ENCODE measurements at places on chromosomes 3 and 15.

DNA sequence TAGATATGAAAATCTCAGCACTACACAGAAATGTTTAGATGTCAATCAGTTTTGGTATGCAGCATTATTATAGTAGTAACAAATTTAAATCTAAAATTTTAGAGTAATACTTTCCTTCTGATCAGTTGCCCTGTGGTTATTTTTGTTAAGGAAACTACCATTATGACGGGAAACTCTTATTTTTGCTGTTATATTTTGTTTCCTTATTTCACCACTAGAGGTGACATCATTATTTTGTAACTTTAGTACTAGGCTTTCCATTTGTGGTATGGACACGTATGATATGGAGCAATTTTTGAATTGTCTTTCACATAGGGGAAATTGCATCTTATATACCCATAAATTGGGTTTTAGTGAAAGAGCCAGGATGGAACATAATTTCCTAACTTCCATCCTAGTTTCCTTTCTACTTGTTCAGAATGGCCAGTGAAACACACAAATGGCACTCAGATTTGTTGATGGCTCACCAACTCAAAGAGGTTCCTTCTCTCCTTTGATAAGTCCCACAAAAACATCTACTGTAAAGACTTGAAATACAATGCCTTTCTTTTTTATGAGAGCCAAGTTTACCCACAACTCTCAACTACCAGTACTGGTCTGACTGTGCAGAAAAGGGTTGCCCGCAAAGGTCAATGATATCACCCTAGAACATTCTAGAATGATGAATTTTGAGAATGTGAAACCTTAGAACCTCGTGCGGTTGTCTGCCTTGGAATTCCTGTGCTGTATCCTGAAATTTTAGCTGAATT lies 19.4 kb upstream of the PPP4R2 start:
- DNase-seq, result no peak

DNA sequence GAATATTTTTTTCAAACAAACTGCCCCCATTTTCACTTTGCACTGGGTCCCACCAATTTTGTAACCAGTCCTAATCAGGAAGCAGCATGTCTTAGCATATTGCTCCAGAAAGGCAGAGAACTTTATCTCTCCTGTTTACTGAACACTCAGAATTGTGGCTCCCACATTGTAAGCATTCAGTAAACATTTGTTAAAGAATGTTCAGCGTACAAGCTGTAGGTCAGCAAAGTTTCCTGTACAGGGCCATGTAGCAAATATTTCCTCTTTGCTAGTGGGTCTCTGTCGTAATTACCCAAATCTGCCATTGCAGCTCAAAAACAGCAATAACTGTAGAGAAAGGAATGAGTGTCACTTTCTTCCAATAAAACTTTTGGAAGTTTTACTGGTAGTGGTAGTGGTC lies 393.3 kb downstream of the GRM7 start:
- no peak for DNase-seq

- no peak for DNase-seq
Observed at GRCh38 chr3:53073553-53074365, 27.9 kb upstream of the SFMBT1 start.

GRCh38 chr3:53027254-53027844 lies 18.5 kb downstream of the SFMBT1 start:
- DNase-seq, result no peak

GRCh38 chr15:24878153-24878552 lies 76.6 kb upstream of the SNRPN start:
- no peak for DNase-seq

GRCh38 chr3:112793326-112794081 lies 53.2 kb downstream of the CD200R1L start:
- no peak for DNase-seq

DNA sequence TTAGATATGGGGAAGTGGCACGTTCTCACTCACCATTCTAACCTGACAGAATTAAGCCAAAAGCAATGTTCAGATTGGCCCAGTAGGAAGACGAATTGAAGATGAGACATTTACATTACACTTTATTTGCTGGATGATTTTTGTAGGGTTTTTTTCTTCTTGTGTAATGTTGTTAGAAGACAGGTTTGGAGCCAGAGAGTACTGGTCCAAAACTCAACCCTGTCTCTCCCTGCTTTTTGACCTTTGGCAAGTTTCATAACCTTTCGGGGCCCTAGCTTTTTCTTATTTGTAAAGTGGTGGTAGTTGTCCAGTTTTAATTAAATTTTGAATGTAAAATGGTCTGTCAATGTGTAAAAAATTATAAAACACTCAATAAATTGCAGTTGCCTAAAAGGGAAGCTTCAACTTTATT lies 29.5 kb downstream of the PDE8A start:
- DNase-seq, result no peak

GRCh38 chr3:55160241-55160983 lies 232.6 kb upstream of the LRTM1 start:
- no peak for DNase-seq

DNA sequence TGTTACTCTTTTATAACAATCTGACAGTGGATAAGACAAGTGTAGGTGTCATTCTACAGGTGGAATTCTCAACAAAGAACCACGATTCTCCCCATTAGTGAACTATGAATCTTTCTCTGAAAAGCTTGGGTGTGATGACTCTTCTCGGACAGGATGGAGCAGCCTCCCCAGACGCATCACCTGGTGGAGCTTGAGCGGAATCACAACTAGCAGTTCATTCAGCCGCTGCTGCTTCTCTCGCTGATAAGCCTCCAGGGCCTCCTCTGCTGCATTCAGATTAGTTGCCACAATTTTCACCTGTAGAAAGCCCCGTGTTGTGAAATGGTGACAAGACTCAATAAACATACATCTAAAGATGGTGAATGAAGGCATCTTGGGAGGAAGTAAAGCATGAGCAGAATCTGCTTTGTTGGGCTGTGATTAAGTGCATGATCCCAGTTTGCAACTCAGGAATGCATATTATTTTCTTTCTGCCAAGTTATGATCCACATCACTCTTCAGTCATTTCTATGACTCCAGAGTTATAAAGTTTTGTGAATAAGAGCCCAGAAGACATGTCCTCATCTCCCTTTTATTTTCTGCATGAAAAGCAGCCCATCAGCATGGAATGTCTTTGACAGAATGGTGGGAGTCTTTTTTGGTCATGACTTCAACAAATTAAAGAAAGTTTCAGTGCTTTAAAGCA lies 93.6 kb downstream of the BOC start:
- no peak for DNase-seq

DNA sequence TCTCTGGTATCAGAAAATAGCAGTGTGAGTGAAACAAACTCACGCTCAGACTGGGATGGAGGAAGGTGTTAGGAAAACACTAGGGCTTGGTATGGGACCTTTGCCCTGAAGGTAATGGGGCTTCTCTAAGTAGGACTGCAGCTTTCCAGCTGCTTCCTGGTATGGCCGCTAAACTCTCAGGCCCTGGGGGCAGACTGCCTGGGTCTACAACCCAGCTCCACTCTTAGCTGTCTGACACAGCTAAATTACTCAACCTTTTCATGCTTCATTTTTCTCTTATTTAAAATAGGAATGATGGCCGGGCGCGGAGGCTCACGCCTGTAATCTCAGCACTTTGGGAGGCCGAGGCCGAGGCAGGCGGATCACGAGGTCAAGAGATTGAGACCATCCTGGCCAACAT lies 5.2 kb upstream of the YEATS2 start:
- no peak for DNase-seq

DNA sequence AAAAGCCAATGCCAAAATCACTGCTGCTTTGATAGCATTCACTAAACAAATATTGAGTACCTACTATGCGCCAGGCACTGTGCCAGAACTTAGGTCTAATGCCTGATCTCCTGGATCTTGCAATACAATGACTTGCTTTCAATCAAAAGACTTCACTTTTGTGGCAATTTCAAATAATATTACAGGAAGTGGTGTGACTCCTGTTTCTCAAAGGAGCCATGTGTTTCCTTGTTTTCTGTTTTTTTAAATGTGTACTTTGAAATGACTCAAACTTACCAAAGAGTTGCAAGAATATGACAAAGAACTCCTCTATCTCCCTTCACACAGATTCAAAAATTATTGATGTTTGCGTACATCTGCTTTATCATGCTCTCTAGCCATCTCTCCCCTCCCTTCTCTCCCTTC lies 18.3 kb downstream of the OSBPL10 start:
- no peak for DNase-seq

GRCh38 chr15:36356978-36357601 lies 222.3 kb upstream of the CDIN1 start:
- no peak for DNase-seq

DNA sequence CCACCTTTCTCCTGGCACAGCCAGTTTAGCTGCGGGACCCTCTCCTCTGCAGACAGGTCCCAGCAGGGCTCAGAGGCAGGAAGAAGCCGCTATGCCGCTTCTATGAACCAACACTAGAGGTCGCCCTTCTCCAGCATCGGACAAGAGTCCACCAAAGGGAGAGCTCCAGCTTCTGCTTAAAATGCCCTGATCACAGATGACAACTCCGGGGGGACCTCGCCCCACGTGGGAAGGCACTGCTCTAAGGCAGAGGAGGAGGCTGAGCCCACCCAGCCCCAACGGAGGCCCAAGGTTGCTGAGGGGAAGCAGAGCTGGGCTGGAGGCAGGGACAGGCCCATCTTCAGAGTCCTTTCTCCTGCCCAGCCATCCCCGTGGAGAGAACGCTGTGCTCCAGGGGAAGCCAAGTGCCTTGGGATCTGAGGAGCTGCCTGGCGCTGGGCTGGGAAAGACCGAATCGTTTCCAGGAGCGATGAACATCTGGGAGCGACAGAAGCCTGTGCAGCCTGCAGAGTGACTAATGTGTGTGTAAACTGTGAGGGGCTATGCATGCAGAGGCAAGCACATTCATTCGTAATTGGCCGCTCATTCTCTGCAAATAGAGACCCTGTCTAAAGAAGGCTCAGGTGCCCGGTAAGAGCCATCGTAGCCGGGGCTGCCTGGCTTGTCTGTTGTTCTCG lies 43.5 kb upstream of the BDH1 start:
- no peak for DNase-seq

DNA sequence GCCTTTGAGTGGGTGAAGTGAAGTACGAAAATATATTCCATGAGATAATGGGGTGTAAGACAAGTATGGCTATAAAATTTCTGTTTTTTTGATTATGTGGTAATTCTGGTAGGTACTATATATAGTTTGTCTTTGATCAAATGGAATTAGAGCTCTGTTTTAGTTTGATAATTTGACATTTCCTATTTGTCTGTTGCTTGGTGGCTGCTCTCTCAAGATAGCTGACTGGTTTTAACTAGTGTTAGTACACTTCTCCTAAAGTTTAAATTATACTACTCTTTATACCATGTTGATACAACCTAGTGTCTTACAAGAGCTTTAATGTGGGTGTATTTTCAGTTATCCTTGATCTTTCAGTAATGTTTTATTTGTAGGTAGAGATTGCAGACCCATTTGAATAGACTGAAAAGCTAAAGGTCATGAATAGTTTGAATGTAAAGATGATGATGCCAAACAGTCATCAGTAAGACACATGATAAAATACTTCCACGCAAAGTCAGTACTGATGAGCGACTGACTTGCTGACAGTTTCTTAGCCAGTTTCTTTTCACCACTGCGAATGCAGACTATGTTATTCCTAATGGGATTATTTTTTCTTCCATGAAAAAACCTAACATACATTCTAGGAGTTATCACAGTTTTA lies 15.2 kb downstream of the SACM1L start:
- no peak for DNase-seq

Data from NCI-H1436 (cell line).